ENCODE measurements at places on chromosomes 2 and 18.

GRCh38 chr2:175463589-175464310 is 282.2 kb upstream of the ATP5MC3 start:
- DNase-seq: no peak

- DNase-seq: peak; percentile 2
These were observed 10.6 kb upstream of the BIN1 start for GRCh38 chr2:127117603-127118002.

GRCh38 chr2:74576863-74577229 is 22.3 kb downstream of the DOK1 start:
- DNase-seq: peak; percentile 74

- no peak for DNase-seq
These were observed 96.2 kb downstream of the MAIP1 start for GRCh38 chr2:200051611-200051945.

GRCh38 chr2:118856330-118856977 is 9.0 kb upstream of the EN1 start:
- no peak for DNase-seq

DNA sequence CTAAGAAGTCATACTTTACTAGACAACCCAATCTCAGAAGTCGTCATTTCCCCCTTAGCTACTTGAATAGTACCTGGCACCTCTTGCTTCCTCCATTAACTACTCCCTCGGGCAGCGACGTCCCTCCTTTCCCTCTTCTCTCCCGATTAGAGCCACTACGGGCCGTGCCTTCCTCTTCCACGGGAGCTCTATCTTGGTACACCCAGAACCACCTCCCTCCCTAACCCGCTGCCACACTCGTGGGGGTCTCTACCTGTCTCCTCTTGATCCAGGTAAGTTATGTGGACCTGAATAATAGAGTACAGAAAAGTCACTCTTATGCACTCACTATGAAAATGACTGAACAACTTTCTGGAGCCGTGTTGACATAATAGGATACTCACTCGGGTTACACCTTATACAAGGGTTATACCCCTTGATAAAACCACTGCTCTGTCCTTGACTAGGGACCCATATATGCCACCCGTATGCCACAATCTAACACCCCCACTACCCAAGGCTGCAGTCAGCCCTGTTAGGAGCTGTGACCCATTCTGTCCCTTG is 595 bp upstream of the HDHD2 start:
- no peak for DNase-seq

DNA sequence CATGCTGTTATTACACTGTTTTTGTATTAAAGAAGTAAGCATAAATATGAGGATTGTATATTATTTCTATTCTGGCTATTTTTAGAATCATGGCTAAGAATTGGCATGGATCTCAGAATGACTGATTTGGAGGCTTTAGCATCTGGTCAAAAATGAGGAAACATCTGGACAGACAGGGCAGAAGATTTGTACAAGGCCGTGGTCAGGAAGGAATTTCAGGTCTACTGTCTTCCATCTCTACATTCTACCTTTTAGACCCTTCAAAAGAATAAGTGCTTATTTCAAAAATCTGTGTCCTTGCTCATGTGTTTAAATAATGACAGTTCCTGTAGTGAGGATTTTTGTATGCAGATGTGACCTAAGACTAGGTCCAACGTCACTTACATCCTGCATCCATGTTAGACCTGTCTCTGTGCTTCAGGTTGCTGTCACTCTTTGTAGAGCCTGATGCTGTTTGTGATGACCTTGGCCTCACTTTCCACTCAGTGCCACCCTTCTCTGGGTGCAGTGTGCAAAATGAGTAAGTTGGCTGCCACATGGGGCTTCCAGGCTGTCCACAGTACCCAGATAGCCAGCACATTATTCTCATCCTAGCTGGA is 54.7 kb upstream of the B3GNT2 start:
- DNase-seq: no peak

- DNase-seq: no peak
These were observed 11.3 kb downstream of the LCT start for GRCh38 chr2:135825550-135826176.

DNA sequence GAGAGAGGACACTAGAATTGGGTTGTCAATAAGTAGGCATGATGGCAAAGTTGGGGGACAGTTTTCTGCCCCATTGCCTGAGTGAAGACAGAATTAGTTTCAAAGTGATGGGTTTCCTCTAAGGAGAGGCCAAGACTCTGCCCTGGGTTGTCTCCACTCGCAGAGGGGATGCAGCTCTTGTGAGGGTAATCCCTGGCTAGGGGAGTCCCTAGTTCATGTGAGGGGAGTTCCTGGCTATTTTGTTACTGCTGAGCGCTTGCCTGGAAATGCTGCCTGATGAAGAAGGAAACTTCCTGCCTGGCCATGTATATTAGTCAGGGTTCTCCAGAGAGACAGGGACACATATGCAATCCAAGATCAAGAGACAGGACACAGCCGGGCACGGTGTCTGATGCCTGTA is 501.5 kb downstream of the BCL11A start:
- no peak for DNase-seq

- DNase-seq: no peak
These were observed 189.8 kb downstream of the FAM210A start for GRCh38 chr18:13536578-13536977.

DNA sequence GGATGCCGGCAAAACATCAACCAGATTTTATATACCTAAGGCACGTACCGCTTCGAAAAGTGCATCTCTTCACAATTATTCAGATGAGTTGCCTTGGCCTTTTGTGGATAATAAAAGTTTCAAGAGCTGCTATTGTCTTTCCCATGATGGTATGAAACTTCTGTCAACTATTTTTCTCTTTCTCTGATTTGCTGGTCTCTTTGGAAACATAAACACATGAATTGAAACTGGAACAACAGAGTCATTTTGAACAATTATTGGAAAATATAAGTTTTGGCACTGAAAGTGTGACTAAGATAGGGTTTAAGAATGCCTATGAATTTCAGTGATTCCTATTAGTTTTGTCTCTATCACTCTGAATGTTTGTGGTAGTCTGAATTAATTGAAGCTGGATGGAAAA is 109.9 kb downstream of the DPP4 start:
- no peak for DNase-seq

GRCh38 chr18:58225101-58225500 is 181.1 kb downstream of the NEDD4L start:
- DNase-seq: no peak

DNA sequence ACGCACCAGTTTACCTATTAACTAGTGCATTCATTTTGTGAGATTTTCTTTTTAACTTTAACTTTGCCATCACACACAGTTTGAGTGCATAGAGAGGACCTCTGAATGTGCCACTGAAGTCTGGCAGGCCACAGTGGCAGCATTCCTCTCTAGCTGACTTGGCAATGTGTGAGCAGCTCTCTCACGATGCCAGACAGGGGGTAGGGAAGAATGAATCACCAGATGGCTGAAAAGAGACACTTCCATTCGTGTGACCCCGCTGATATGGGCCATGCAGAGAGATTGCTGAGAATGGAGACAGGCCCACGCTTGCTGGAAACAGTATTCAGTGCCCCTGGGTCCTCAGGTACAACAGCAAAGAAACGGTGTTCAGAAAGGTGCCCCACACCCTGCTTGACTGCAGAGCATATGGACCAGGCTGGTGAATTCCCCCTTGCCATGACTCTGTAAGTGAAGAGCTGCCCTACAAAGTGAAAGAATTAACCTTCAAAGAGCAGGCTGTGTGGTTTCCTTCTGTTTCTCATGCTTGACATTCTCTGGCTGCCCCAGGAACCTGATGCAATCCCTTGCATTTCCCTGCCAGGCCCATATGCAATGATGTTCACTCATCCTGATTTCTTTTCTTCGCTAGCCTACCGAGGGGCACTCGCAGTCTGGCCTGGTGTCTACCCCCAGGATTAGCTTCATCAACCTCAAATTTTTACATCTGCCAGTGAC is 236.1 kb downstream of the CDH20 start:
- DNase-seq: peak; percentile 30

DNA sequence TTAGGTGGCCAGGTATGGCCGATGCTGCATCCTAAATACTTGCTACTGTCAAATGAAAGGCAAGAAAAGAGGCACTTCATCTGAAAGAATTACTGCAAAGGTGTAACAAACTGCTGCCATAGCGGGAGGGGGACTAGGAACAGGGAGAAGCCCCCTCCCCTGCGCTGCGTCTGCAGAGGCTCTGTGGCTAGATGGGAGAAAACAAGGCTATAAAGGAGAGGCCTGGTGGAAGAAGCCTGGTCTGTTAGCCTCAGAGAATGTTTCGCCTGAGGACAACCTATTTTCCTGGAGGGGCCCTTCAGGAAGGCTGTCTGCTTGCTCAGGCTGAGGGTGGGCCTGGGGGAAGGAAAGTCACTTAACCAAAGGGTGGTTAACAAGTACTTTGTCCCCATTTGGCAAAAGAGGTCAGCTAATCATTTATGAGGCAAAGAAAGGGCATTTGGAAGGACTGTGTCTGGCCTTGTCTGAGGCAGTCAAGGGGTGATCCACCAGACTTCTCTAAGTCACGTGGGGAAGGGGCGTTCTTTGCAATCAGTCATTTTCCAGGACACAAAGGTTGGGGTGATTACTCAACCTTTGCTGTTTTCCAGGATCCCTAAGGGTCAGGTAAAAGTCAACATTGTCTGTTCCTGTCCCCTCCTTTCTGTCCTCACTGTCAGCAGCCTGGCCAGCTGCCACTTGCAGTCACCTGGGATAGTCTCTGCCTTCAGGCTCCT is 103.0 kb upstream of the TMEM200C start:
- DNase-seq: no peak

- no peak for DNase-seq
These were observed 160.7 kb downstream of the RAB3GAP1 start for GRCh38 chr2:135212757-135213156.

GRCh38 chr2:23563673-23564614 is 179.0 kb downstream of the KLHL29 start:
- DNase-seq: peak; percentile 66

GRCh38 chr18:58616446-58616845 is 12.4 kb downstream of the ALPK2 start:
- DNase-seq: no peak

GRCh38 chr2:197372592-197372991 is 62.0 kb upstream of the ANKRD44 start:
- DNase-seq: no peak

DNA sequence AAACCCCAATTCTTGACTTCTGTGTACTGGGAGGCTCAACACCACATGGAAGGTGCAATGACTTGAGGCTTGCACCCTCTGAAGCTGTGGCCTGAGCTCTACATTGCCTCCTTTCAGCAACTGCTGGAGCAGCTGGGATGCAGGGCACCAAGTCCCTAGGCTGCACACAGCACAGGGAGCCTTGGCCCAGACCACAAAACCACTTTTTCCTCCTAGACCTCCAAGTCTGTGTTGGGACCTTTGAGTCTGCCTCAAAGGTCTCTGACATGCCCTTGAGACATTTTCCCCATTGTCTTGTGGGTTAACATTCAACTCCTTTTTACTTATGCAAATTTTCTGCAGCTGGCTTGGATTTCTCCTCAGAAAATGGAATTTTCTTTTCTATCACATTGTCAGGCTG is 62.6 kb upstream of the KCNE4 start:
- DNase-seq: no peak

DNA sequence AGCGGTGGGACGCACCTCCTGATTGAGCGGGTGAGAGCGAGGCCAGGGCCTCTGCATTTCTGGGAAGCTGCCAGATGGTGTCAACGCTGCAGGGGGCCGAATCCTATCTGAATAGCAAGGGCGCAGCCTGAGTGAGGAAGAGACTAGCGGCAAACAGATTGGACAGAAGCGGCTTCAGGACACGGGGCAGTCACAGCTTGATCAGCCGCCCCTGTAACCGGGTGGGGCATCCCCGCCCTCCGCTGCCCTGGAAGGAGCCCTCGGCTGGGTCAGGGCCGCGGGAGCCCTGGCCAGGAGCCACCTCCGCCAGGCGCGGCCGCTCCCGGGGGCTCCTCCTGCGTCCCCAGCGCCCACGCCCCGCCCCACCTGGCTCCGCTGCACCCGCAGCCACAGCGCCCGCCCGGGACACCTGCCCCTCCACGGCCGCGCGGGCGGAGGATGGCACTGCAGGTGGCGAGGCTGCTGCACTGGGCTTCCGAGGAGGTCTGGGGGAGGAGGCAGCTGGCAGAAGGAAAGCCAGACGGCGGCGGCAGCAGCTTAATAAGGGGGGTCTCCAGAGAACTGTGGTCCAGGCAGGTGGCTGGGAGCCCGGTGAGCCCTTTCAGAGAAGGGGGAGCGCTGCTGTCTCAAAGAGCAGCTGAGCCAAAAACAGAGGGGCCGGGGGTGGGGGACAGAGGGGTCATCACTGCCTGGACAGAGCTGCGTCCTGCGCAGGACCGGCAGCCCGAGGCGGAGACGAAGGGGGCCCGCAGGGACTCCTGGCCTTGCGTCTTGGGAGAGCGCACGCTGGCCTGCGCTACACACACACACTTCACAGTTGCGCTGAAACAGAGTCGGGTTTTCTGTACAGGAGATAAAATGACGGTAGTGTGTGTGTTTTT is 18.8 kb upstream of the SOX11 start:
- DNase-seq: no peak

- DNase-seq: no peak
These were observed 16.3 kb downstream of the CROCC2 start for GRCh38 chr2:240922245-240922981.

DNA sequence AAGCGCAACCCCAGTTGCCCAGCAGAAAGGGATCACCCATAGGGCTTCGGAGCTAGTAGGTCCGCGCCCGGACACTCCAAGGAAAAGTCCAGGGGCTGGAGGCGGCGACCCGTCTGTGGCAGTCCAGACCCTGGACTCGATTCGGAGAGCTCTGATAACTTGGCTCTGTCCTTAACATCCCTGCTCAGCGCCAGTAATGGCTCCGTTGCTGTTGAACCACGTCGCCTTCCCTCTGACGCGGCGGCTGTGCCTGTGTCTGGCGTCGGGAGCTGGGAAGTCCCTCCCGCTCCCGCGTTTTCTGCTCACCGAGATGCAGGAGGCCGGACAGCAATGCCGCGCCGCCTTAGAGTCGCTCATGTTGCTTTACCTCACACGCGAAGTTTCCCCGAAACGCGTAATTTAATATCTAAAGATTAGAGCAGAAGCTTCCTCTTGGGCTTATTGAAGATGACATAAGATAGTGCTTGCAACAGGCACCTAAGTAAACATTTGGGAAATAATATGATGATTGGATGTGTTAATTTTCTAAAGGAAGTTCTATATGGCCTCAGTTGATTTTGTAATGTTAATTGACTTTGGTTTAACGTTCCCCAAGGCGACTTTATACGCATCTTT is 1.3 kb upstream of the ZBTB14 start:
- peak; percentile 89 for DNase-seq

Measured in Ammon's horn (tissue), 1 donor.